ENCODE measurements at places on chromosomes 12 and 14.

DNA sequence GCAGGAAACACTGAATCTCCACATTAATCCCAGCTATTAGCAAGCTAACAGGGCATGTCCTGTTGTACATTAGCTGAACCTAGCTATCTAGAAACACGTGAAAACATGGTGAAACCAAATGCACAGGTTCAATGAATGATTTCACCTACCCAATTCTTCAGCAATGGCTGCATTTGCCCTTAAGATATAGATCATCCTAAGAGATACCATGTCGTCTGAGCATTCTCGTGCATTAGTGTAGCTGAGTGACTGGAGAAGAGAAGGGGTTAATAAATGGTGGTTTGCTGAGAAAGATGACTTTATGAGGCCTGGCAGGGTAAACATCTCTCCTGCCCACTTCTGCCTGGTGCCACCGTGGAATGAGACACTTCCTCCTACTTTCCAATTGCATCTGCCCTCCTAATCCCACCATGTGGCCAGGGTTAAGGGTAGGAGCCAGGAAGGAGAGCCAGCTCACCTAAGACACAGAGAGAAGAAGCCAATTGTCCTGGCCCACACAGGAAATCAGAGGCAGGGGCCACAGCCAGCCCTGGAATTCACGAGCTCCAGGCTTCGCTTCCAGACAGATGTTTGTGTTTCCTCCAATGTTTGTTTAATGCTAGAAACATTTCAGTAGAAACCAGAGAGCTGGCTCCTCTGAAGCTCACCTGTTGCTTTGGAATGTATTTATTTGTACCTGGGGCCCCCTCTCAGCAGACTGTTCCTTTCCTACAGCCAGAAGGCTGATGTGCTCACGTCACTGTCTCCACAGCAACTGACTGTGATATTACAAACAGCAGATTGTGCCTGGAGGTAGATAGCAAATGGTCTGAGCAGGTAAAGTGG, 126.0 kb upstream of the PARP11 start:
- no peak for DNase-seq

- no peak for DNase-seq
Observed at GRCh38 chr14:96821501-96821900, 24.3 kb downstream of the VRK1 start.

DNA sequence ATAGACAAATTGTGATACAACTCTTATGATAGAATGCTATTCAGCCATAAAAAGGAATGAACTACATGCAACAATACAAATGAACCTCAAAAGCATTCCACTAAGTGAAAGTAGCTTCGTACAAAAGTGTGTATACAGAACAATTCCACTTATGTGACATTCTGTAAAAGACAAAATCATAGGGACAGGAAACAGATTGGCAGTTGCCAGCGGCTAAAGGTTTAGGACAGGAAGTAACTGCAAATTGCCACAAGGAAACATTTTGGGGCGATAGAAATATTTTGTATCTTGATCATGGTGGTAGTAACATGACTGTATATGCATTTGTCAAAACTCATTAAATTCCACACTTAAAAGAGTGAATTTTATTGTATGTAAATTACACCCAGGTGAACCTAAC, 113.4 kb downstream of the CAPZA3 start:
- DNase-seq = no peak

GRCh38 chr14:83559721-83560120, 1970.2 kb upstream of the FLRT2 start:
- DNase-seq = peak; percentile 1

- peak; percentile 35 for DNase-seq
Observed at GRCh38 chr14:67360470-67361206, 510 bp downstream of the EIF2S1 start.

GRCh38 chr14:72736308-72736707, 157.6 kb downstream of the DPF3 start:
- peak; percentile 74 for DNase-seq

DNA sequence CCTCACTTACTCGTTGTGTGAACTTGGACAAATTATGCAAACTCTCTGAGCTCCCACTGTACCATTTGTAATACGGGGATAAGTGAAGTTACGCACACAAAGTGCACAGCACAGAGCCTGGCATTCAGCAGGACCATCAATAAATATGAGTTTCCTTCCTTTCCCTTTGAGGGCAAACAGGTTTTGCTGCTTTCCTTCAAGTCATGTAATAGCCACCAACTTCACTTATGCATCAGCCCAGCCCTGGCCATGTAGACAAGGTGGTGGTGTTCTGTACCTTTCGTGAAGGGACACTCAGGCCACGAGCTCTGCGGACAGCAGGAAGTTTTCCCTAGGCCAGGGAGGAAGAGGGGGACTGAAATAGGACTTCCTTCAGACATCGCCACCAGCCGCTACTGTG, 272.7 kb downstream of the CACNA1C start:
- no peak for DNase-seq
